GF-D8 (cell line): ENCODE measurements at places on chromosomes 11 and 22.

DNA sequence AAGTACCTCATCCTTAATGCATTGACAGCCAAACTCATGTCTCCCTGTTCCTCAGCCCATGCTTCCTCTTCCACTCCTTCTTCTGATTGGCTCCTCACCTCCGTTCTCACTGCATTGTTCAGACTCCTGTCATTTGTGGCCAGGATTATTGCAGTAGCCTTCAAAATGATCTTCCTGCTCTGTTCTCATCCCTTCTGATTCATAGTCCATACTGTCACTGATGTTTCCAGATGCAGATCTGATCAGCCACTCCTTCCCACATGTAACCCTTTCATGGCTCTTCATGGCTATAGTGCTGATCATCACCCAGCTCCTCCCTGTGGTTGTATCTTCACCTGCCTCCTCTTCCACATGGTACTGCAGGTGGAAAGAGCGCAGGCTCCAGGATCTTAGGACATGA is 71.7 kb downstream of the DEPDC5 start:
- DNase-seq = no peak

DNA sequence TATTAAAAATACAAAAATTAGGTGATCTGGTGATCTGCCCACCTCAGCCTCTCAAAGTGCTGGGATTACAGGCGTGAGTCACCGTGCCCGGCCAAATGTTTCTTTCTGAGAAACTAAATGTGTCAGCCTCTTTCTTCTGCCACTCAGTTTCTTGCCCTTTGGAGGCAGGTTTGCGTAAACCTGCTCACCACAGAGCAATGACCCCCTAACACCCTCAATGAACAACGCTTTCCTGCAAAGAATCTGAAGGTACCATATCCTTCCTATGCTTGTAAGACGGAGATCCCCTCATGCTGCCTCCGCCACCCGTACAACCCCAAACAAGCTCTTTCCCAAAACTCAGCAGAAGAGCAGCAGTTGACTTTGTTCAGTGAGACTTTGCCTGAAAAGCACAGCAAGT is 38.7 kb upstream of the TTLL12 start:
- no peak for DNase-seq

GRCh38 chr22:48434156-48434867 is 1393.4 kb downstream of the BRD1 start:
- DNase-seq = no peak

DNA sequence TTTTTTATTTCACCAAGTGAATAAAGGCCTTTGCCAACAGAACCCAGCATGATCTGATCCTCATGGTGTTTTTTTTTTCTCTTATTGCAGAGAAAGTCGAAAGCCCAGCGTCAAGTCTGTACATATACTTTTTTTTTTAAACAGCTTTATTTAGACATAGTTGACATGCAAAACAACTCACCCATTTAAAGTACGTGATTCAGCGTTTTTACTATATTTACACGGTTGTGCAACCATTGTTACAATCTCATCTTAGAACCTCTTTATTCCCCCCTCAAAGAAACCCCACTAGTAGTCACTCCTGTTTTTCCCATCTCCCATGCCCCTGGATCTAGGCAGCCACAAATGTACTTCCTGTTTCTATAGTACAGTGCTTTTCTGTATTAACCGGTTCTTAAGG is 20.6 kb upstream of the AP1B1 start:
- DNase-seq = no peak

DNA sequence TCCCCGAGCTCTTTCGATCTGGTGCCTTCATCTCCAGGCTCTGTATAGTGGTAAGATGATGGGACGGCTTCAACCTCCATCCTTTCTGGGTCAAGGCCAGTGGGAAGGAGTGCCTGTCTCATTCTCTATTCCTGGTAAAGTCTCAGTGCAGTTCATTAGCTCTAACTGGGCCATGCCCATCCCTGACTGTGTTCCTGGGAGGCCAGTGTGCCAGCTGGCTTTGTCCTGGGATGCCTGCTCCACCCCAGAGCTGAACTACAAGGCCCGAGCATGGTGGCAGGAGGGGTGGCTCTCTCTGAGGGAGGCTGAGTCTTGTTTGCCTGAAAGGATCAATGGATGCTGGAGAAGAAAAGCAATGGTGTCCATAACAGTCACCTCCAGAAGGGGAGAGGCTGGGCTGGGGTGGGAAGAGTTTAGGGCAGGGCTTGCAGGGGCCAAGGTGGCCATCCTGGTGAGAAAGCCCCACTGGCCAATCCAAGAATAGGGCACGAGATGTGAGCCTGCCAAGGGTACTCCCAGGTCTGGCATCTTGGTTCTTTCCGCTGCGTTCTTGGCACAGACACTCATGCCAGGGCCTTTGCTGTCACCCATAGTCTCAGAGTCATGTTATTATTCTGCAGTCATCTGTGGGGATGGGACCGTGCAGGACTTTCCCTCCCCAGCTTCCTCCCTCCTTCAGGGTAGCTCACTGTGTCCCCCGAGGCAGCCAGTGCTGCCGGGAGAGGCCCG is 60.1 kb downstream of the PARVB start:
- DNase-seq = no peak

DNA sequence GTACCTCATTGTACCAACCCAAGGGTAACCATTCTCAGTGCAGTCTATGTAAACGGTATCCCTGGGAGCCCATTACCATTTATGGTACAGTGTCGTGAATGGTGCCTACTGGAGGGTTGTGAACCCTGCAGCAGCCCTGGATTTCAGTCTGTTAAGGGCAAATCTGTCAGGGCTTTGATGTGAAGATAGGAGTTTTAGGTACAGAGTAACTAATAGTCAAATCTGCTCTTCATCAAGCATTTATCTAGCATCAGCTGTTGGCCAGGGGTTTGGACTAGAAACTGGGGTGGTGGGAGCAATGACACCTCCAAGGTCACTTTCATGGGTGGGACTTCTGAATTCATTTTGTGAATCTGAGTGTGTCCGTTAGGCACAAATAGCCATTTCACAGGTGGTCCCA is 50.6 kb upstream of the RFPL3 start:
- no peak for DNase-seq
